ENCODE measurements at places on chromosomes 2 and 18.
A peak's percentile ranks its signal among the peaks of the same experiment; 100 is the strongest.

- DNase-seq: no peak
These were observed 69.9 kb upstream of the HK2 start for GRCh38 chr2:74763962-74764428.

DNA sequence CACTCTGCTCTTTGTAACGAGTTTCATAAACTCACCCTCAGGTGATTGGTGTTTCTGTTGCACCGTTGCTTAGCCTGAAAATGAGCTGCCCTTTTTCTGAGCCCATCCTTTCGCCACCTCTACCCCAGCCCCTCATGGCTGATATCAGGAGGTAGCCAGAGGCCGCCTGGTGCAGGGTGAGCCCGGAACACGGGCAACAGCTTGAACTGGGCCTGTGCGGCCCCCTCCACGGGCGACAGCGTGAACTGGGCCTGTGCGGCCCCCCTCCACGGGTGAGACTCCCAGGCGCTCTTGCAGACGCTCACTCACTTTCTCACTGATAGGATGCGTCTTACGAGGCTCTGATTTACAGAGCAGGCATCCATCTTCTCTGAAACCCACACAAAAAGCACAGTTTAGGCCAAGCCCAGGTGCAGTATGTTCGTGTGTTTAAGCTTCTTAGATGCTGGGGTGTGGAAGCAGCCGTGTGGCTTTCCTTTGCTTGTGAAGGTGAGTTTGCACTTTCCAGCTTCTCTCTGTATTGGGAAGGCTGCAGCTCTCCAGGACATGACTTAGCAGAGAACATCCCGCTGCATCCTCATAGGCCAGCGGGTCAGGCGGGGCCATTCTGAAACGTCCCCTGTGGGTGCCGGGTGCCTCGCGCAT, 83.5 kb downstream of the NFATC1 start:
- DNase-seq: no peak

DNA sequence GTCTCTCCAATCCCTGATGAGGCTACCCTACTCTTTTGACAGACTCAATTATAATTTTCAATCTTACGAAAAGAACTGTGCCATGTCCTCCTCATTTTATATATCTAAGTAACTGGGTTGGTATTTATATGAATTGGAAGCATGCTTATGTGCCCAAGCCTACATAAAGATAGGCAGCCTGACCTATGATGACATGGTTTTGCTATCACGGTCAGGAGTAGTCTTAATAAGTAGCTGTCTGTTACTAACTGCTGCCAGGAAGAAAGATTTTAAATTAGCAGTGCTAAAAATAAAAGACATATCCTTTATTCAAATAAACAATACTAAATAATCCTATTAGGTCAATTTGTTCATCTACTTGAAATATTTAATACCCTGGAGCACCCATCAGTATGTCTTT, 102.0 kb upstream of the DTNA start:
- no peak for DNase-seq

GRCh38 chr2:131043199-131044074, 49.8 kb downstream of the FAM168B start:
- no peak for DNase-seq

GRCh38 chr2:31137211-31138036, 816 bp downstream of the GALNT14 start:
- peak; percentile 14 for DNase-seq

- DNase-seq: no peak
These were observed 133.1 kb downstream of the TTN start for GRCh38 chr2:178674122-178674521.

DNA sequence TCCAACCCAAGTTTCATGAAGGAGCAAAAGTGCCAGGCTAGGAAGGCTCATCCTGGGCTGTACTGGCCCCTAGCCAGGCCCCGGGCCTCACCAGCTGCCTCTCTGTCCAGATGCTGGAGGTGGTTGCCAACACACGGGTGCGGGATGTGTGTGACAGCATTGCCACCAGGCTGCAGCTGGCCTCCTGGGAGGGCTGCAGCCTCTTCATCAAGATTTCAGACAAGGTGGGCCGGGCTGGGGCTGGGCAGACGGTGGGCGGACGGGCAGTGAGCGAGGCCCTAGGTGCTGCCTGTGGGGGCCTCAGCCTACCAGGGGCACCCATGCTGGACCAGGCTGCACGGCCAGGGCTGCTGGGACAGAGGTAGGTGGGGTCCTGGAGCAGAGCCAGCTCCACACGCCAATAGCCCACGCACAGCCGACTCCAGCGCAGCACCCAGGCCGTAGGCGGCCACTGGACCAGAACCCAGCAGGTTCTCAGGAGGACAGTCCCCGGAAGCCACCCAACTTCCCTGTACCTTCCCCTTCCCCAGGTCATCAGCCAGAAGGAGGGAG, 11.8 kb upstream of the GPR17 start:
- DNase-seq: no peak

DNA sequence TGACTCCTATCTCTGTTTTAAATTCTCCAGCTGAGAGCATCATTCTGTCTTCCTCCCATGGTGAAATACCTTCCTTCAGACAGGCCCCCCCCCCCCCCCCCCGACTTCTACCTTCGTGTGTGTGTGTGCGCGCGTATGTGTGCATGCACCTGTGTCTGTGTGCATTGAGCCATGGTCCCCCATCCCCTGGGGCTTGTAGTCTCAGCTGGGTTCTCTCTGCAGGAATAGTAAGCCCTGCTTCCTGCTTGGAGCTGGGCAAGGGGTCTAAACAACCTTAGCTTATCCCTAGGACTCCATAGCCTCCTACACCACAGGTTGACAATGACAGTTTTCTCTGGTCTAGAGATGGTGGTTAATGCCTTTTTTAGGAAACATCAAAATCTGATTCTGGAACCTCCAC, 427.5 kb upstream of the KLHL29 start:
- DNase-seq: no peak

- no peak for DNase-seq
These were observed 335.1 kb upstream of the ZNF521 start for GRCh38 chr18:25686960-25687500.

- no peak for DNase-seq
These were observed 398 bp downstream of the CRYBA2 start for GRCh38 chr2:218992703-218993344.

GRCh38 chr18:59916746-59917145, 16.9 kb downstream of the PMAIP1 start:
- no peak for DNase-seq

DNA sequence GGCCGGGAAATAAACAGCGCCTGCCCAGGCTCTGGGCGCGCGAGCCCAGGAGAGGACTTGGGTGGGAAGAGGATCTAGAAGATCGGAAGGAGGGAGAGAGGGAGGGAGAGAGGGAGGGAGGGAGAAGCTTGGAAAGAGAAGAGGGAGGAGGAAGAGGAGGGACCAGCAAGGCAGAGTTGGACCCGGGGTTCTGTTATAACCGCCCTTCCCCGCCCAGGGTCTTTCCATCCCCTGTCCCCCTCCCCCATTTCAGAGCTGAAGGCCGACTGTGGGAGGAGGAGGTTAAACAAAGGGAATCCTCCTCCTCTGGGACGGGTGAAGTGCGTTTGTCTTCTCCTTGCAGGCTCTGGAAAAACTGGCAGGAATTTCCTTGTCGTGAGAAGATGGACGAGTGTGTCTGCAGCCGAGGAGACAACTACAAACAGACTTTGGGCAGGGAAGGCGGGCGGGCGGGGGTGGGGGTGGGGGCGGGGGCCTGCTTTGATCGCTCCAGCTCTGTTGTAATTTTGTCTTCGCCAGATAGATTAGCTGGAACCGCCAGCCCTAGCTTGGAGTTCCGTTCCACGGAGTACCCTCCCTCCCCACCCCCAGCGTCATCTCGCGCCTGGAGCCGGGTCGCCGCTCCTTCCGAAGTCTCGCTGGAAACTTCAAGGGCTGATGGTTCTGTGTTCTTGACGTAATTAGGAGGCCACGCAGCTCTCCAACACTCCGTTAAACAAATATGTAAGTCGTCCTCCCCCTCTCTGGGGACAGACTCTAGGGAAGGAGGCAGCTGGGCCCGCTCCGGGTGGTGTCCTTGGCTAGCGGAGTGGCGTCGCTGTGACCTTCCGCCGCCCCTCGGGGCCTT, 6.4 kb upstream of the SP9 start:
- no peak for DNase-seq

GRCh38 chr2:69080071-69080470, 67.1 kb downstream of the ANTXR1 start:
- no peak for DNase-seq

- no peak for DNase-seq
These were observed 61.1 kb downstream of the ODC1 start for GRCh38 chr2:10387033-10387432.

DNA sequence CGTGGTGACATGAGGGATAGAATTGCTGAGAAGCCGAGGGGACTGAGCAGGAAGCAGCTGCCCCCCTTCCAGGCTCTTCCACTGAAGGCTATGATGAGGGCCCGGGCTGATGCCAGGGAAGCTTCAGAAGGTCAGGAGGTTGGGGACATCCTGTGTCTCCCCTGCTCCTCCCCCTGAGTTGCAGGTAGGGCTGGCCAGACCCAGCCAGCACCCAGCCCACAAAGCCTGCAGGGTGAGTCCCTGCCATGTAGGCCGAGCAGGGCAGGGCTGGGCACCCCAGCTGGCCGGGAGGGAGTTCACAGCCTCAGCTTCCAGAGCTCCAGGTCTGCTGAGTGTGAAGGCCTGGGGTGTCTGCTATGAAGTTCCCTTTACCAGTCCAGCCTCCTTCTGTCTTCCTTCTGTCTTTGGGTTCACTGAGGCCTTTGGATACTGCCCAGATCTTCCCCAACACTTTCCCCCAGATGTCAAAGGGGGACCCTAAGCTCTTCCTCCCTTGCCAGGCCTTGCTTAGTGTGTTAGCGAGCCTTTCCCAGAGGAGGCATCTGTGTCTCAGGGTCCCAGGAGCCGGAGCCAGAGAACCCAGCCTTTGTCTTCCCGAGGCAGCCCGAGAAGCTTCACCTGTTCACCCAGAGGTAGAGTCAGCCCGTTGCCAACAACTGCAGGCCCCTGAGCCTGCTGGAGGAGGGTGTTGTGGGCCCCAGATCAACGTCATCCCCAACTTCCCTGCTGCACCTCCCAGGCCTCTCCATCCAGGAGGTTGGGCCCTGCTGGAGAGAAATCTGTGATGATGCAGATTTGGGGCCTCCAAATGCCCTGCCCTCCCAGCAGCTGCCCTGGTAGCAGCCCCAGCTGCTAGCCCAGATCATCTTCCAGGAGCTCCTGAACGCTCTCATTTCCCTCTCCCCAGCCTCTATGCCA, 3.6 kb upstream of the NCL start:
- DNase-seq: no peak

GRCh38 chr2:43228756-43229659, 2.6 kb upstream of the ZFP36L2 start:
- DNase-seq: no peak

GRCh38 chr2:115165529-115166109, 723.2 kb downstream of the DPP10 start:
- DNase-seq: peak; percentile 14

- DNase-seq: no peak
These were observed 185.5 kb upstream of the DOK6 start for GRCh38 chr18:69215161-69215560.

GRCh38 chr2:74232426-74232825, 34.0 kb downstream of the MTHFD2 start:
- DNase-seq: no peak

- DNase-seq: no peak
These were observed 59.7 kb upstream of the ZC3H15 start for GRCh38 chr2:186426153-186427016.

DNA sequence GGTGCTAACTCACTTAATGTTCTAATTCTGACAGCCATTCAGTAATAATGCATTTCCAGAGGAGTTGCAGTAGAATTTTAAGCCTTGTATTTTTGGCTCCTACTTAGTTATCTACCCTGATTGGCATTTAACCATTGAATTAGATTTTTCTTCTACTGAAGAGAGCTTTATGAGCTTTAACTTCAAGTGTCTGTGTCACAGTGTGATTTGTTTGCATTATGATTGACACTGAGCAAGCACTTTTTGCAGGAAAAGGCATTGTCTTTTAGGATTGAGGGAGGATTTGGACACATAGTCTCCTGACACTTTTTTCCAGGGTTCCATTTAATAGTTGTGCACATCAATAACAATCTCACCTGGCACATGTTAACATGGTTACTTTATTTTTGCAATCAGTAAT, 26.7 kb downstream of the LYPD6 start:
- DNase-seq: no peak

GRCh38 chr2:33216508-33217182, 259.8 kb upstream of the RASGRP3 start:
- no peak for DNase-seq

GRCh38 chr2:172374318-172375240, 52.8 kb upstream of the ITGA6 start:
- no peak for DNase-seq

- peak; percentile 59 for DNase-seq
These were observed 22.9 kb upstream of the LBH start for GRCh38 chr2:30208453-30208852.

- DNase-seq: no peak
These were observed 41.5 kb upstream of the ALK start for GRCh38 chr2:29962922-29963321.

DNA sequence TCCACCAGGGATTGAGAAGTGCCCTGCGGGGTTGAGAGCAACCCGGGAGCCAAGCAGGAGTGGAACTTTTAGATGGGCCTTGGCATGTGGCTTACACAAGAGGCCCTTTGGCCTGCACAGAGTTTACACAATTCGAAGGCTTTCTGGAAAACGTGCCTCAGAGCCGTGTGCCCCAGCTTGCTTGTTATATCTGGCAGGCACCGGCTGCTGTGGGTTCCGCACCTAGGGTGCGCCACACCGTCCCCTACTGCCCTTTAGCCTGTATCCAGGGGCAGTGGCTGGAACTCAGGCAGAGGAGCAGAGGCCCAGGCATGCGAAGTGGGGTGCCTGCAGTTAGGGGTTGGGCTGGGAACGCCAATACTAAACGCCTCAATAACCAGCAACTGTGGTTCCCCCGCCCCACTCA, 32.9 kb upstream of the EDAR start:
- no peak for DNase-seq

- no peak for DNase-seq
These were observed 155.7 kb downstream of the DYSF start for GRCh38 chr2:71609029-71609428.

DNA sequence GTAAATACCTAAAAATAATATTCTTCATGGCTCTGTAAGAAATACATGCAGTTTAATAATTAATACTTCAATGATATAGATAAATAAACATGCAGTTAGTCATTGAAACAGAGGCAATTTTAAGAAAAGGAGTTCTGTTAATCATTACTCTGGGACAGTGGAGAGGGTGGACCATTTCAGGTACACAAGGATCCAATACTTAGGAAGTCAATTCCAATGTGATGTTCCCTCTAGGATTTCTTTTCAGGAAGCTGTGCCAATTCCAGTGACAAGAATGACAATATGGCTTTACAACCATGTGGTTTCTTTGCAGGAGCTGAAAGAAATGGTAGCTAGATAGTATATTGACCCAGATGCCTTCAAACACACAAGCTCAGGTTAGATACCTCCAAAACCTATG, 175.8 kb upstream of the NETO1 start:
- no peak for DNase-seq

DNA sequence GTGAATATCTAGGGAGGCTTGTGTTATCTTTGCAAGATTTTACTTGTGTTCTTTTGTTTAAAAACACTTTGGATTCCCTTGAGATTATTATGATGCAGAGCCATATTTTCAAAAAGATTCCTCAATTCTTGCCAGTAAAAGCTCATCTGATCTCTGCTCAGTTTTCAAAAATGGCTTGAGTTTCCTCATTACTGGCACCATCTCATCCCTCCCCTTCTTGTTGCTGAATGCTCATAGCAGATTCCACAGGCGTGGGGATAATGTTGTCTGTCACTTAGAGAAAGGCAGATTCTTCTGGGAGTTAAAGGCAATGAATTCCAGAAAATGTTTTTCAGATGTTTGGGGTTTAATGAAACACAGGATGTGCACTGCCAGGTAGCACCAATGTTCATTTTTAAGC, 170.4 kb upstream of the TANK start:
- DNase-seq: no peak

All from neuronal stem cell (in vitro differentiated cells).